MCF 10A (cell line): ENCODE measurements at places on chromosomes 1 and 21.
A peak's percentile ranks its signal among the peaks of the same experiment; 100 is the strongest.

- peak; percentile 38 for DNase-seq
Observed at GRCh38 chr1:229579059-229579673, 20.7 kb upstream of the ABCB10 start.

DNA sequence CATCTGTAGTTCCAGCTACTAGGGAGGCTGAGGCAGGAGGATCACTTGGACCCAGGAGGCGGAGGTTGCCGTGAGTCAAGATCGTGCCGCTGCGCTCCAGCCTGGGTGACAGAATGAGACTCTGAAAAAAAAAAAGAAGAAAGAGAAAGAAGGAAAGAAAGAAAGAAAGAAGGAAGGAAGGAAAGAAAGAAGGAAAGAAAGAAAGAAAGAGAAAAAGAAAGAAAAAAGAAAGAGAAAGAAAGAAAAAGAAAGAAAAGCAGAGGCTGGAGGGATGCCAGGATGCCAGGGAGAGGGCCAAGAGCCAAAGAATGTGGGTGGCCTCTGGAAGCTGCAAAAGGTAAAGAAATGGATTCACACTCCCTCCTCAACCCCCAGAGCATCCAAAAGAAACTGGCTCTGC, 8.2 kb upstream of the KCNE2 start:
- DNase-seq, result no peak

- DNase-seq, result no peak
Observed at GRCh38 chr1:67739361-67739760, 54.4 kb downstream of the GADD45A start.

DNA sequence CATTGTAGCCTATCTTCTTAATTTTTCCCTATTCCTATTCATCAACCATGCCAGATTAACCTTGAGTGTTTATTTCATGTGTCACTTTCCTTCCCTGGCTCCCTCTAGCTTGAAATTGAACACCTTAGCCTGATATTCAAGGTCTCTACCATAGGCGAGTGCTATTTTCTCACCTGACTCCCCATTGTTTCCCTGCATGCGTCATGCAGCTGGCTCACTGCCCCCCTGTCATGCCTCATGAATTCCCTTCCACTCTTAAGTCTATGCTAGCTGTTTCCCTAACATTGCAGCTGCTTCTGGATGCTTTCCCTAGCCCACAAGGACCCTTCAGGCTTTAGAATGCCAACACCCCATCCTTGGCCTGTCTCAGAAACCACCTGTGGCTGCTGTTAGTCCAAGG, 56.7 kb upstream of the CD1D start:
- peak; percentile 90 for DNase-seq

GRCh38 chr1:99992760-99993467, 23.1 kb downstream of the SLC35A3 start:
- no peak for DNase-seq

- no peak for DNase-seq
Observed at GRCh38 chr1:25561421-25562100, 18.2 kb downstream of the LDLRAP1 start.

- peak; percentile 85 for DNase-seq
Observed at GRCh38 chr1:178282949-178283367, 189.1 kb downstream of the RASAL2 start.

DNA sequence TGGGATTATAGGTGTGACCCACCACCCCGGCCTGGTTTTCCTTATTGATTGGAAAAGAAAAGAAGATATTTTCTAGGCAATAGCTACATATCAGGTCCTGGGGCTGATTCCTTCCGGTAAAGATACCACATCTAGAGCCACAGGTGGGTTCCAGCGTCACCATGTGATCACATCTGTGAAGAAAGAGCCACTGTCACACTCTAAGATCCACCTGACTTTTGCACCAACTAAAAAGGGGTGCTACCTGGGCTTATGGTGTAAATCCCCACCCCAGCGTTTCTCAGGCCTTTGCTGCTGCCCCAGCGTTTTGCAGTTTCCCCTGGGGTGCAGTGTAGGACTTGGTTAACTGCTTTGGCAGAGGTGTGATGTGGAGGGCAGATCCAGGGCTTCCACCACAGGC, 22.3 kb upstream of the PDE9A start:
- DNase-seq, result no peak

DNA sequence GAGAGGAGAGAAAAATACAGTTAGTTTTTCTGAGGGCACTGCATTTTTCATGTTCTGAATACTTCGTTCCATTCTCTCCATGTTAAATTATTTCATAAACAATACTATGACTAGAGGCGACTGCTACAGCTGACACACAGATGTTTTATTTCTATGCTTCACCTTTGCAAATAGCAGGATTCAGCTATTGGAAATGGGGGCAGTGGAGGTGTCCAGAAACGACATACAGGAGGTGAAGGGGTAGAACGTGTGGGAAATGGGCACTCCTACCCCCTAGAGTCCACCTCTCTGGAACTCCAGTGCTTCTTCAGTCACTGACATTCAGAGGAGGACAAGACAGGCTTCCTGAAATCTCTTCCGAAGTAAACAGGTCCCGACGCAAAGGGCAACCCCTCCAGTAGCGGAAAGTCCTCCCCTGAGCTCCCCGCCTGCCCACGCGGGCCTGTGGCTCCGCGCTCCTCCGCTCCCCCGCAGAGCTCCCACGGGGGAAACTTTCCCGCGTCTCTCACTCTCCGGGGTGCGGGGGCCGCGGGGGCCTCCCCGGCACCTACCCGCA, 480 bp downstream of the DPYD start:
- DNase-seq, result peak; percentile 60

GRCh38 chr1:195715652-195716051, 892.6 kb downstream of the KCNT2 start:
- no peak for DNase-seq

- DNase-seq, result no peak
Observed at GRCh38 chr1:151953409-151954094, 40.1 kb downstream of the S100A10 start.

GRCh38 chr21:26736449-26736848, 108.8 kb downstream of the ADAMTS1 start:
- no peak for DNase-seq

GRCh38 chr1:106952776-106953175, 103.7 kb upstream of the PRMT6 start:
- peak; percentile 26 for DNase-seq

GRCh38 chr1:86915737-86916235, 1.4 kb downstream of the HS2ST1 start:
- DNase-seq, result no peak

DNA sequence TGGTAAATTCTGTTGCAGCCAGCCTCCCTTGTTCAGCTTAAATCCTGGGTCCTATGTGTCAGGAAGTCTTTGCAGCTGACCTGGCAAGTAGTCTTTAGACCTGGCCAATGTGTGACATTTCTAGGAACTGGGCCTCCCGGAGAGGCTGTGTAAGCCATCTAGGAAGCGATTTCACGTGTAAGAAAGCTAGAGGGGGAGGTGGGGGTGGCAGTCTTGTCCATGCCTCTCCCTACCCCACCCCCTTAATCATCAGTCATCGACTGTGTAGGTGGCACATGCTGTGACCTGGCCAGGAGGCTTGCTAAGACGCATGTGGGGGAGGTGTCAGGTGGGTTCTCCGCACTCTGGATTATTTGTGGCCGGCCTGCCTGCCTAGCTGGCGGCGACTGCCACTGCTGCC, 8.4 kb downstream of the C1orf226 start:
- peak; percentile 47 for DNase-seq

DNA sequence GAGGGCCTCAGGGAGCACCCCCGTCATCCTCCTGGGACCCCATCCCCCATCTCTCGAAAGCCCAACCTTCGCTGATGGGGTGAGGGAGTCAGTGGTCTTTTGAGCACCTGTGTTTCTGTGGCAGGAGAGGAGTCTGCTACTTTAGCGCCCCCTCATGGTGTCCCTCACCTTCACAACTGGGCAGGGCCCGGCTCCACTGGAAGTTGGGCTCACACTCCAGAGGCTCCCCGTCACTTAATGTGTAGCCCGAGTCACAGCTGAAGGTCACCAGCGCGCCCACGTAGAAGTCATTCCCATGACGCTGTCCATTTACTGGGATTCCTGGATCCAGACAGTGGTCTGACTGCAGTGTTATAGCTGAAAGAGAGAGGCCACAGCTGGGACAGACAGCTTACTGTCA, 139.5 kb upstream of the HMGB4 start:
- DNase-seq, result no peak

DNA sequence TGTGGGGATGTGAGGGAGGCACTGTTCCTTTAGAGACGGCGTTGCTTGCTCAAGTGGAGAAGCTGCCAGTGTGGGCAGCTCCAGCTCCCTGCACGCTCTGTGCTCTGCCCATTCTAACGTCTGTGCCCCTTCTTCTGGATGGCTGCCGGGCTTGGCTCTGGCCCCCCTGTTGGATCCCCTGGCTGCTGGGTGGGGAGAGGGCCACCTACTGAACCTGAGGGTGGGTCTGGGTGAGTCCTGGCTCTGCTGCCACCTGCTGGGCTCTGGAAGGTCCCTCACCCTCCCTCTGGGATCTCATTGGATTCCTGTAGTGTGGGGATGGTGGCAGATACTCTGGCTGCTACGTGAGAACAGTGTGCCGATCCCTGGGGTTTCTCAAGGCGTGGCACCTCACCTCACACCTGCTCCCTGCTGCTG, 5.0 kb downstream of the PFKL start:
- DNase-seq, result peak; percentile 36

- DNase-seq, result no peak
Observed at GRCh38 chr1:51981555-51981954, 8.9 kb downstream of the RAB3B start.

DNA sequence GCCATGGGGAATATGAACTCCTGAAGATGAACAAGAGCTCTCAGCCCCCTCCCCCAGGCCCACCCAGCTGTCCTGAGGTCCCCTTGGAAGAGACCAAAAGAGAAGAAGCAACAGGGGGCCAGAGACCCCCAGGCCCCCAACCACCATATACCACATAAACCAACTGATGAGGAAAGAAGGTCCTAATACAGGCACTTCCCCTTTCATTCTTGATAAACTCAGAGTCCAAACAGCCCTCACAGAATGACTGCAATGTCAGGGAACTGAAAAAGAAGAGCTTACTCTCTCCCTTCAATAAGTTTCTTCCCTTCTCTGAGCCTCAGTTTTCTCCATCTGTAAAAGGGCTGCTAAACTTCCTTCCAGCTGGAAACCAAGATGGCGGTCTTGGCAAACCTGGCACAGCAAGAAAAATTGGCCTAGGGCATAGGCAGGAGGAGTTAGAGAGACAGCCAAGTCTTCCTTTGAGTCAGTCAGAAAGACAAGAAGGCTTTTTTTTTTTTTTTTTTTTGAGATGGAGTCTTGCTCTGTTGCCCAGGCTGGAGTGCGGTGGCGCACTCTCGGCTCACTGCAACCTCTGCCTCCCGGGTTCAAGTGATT, 90.5 kb downstream of the VWA5B1 start:
- DNase-seq, result no peak

DNA sequence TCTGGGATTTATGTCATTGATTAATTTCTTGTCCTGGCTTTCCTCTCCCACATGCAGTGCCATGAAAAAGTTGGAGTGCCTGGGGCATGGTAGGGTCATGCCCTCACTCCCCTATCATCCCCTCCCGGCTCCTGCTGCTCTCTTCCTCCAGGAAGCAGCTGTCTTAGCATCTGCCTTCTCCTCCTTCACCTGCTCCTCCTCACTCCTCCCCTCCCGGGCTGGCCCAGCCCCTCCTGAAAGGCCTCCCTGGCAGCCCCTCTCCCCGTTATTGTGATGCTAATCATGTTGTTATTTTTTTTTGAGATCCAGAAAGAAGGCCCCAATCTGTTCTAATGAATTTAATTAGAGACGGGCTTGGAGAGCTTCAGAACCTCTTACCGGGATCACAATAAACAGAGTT, 36.3 kb upstream of the NFASC start:
- DNase-seq, result no peak

DNA sequence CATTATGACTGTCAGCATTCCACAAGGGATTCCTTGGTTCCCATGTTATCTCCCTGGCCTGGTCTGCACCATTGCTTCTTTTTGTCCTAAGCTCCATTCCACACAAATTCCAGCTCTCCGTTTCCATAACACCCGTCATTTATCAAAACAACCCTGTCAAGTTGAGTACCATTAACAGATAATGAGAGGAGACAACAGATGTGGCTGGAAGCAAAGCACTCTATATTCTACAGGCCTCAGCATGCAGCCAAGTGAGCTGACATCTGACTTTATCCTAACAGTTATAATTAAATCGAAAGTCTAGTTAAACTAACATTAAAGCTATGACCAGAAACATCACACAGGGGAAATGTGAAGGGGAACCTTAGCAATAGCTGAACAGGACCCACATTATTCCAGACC, 110.4 kb downstream of the RERE start:
- DNase-seq, result no peak

DNA sequence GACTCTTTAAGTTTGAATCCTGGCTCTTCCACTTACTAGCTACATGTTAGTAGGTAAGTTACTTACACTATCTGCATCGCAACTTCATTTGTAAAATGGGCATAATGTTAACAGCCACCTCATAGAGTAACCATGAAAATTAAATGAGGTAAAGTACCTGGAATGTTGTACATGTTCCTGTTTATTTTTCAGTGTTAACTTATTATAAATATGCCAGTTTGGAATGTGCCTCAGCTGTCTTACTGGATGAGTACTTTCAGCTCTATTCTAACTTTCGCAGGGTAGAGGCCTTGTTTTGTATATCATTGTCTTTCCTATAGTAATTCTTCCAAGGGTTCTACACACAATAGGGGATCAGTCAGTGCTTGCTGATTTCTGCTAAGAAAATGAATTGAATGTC, 167.4 kb downstream of the DUSP10 start:
- no peak for DNase-seq

- DNase-seq, result peak; percentile 14
Observed at GRCh38 chr21:38544661-38545060, 46.4 kb upstream of the ERG start.

DNA sequence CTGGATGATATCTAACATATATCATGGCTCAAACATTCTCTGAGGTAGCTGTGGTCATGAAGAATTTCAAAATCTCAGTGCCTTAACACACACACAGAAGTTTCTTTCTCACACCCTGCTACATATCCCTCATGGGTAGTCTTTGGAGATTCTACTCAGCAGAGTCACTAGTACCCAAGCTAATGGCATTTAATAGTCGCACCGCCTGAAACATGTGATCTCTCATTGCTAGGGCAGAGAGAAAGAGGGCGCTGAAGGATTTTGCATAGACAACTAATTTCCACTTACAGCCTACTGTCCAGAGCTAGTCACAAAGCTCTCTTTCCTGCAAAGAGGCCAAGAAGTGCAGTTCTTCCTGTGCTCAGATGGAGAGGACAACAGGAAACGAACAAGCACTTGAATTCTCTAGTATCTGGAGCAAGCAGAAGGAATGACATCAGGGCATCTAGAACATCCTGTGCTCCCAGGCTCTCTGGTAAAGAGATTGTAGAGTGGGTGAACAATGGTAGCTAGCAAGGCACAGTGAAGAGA, 183.4 kb upstream of the PTBP2 start:
- DNase-seq, result peak; percentile 10
